Activated CD4-positive, alpha-beta T cell treated with anti-CD3 and anti-CD28 coated beads, Interleukin-2, amount 10 ng/mL, durations not matched to agents 7 days and 5 days (primary cell): ENCODE measurements at places on chromosomes 4 and X. TPM values are rescaled to one million over a fixed set of nuclear protein-coding genes. Genes with fewer than 3 reads are reported as not detected.

The ITIH6 gene
- not detected for total RNA-seq

- DNase-seq, result no peak
Measured at GRCh38 chr4:115929373-115929772, 816.0 kb upstream of the NDST4 start.

GRCh38 chr4:4486969-4487368, 54.9 kb downstream of the STX18 start:
- no peak for DNase-seq

- DNase-seq, result no peak
Measured at GRCh38 chr4:148004228-148004857, 272.5 kb downstream of the ARHGAP10 start.

- DNase-seq, result no peak
Measured at GRCh38 chr4:114668577-114668976, 70.0 kb downstream of the UGT8 start.

DNA sequence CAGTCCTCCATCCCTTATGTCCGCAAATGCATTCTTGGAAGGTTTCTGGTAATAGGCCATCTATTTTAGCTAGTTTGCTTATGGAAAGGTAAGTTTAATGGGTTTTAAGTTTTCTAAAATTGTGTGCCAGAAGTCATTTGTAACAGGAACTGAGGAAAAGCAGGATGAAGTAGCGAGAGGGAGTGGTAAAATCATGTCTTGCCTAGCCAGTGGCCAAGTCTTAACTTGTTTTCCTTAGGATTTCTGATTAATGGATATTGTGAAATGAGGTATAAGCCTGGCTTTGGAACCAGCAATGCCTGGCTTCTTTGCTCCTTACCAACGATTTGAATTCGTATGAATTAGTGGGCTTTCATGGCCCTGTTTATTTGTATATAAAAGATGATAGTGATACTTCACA, 7.3 kb downstream of the SEC24B start:
- no peak for DNase-seq

DNA sequence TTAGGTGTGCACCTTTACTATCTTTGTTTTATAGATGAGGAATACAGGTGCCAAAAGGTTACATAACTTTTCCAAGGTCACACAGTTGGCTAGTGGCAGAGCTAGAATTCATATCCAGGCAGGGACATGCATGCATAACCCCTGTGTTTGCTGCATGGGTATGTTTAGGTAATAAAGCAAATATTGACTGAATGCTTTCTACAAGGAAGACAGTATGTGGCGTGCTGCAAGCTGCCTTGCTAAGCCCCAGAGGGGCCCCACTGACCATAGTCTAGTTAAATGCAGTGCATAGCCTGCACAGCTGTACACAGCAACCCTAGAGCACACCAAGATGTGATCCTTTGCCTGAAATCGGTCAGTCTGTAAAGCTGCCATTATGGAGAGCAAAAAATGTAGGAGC, 320.5 kb upstream of the IGFBP7 start:
- DNase-seq, result no peak

- no peak for DNase-seq
Measured at GRCh38 chr4:10092481-10093270, 23.9 kb downstream of the WDR1 start.

The MAGEB6 gene
- total RNA-seq, result not detected

The MAP7D2 gene
- total RNA-seq, result 0.12 TPM

DNA sequence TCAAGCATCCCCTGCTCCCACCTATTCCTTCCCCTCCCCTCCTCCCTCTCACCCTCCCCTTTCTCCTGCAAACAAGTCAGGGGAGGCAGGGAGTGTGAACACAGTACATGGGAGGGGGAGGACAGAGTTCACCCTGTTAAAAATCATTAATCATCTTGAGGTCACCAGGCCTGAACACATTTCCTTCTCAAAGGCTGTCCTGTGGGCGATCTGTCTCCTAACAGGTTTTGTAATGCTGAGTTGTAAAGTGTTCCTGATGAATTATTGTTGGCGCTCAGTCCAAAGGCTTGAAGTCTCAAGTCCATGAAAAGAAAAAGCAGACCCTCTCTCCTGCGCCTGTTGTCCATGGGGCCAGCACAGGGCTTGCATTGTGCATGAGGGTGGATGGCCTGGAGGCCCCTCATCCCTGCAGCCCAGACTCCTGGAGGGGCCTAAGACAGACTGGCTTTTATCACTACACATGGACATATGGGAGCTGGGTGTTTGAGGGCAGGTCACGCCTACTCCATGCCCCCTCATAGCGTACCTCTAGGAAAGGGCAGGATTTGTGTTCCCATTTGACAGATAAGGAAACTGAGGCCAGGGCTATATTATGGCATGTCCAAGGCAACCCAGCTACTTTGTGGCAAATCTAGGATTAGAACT, 189.1 kb downstream of the RAB28 start:
- DNase-seq, result no peak

DNA sequence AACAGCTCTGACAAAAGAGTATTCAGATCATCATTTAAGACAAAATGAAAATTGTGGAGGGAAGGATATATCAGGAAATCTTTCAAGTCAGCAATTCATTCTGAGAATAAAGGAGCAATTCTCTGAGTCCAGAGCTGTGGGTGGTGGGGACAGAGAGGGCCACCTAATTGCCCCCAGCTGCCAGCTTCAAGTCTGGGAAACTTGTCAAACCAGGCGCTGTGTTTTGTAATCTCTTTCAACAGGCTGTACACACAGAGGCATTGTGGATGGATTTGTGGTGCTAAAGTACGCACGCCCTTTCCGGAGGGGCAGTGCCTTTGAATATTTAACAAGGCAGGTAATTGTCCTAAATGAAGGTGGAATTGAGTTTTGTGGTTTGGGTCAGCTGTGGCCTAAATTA, 591.1 kb upstream of the BOD1L1 start:
- no peak for DNase-seq

DNA sequence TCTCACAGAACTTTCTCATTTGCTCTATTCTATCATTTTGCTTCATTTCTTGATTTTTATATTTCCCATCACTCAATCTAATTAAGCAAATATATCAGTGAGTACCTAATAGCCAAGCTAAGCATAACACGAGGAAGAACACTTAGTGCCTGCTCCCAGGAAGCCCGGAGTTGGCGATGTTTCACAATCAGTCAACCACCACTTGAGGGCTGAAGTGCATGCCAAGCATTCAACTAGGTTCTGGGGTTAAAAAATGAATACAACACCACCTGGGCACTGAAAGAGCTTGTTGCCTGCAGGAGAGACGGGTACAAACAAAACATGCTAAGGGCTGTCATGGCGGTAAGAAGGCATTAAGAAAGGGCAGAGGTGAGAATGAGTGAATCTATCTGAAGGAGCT, 47.5 kb downstream of the UCHL1 start:
- no peak for DNase-seq

GRCh38 chr4:6657242-6658208, 17.0 kb downstream of the MRFAP1 start:
- DNase-seq, result no peak

DNA sequence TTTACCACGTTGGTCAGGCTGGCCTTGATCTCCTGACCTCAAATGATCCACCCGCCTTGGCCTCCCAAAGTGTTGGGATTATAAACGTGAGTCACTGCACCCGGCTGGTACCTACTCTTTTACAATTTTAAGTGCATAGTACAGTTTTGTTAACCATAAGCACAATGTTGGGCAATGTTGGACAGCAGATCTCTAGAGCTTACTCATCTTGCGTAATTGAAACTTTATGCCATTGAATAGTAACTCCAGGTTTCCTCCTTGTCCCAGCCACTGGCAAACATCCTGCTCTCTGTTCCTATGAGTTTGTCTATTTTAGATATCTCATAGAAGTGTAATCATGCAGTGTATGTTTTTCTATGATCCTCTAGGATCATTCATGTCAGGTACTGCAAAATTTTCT, 9.3 kb upstream of the CPE start:
- no peak for DNase-seq

GRCh38 chrX:9604111-9604907, 139.5 kb downstream of the TBL1X start:
- DNase-seq, result no peak

DNA sequence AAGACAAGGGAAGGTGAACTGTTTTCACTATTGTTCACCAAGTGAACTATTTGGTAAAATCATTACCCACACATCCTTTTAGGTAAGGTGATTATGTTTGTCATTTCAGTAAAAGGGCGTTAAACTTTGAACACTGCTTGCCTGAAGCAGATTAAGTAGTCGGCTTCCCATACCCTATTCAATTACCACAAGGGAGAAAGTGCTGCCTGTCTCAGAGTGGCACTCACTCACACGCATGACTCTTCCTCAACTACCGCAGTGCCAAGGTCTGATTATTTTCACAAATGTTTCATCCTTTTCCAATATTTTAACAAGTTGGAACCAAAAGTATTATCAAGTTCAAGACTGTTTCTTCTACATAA, 11.0 kb downstream of the VEGFC start:
- no peak for DNase-seq

The GAB3 gene
- total RNA-seq, result 5.5 TPM

The RAB39B gene
- 8.7 TPM for total RNA-seq

- no peak for DNase-seq
Measured at GRCh38 chr4:149719806-149720205, 95.8 kb downstream of the IQCM start.

DNA sequence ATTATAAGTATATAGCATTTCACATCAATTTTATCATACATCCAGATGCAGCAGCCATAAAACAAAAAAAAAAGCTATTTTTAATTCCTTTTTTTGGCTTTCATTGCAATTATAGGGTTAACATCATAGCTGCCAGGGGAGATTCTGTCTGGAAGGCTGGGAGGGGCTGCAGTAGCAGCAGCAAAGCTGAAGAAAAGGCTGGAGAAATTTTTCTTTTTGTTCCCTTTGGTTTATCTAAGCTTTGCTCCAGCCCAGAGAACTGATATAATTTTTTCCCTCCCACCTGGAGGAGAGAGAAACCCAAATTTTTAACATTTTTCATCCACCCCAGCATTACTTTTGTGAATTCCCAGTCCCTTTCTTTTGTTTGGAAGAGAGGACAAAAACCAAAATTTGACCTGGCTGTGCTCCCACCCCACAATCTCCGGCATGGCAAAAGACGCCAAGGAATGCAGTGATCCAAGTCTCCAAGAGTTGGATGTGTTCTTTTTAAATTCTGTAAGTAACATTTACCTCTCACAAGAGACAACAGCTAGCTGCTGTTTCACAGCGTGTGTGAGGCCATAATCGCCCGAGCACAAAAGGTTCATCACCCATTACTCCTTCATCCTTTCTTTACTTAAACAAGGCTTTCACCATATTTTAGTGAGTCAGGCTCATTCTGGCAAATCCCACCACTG, 25.1 kb upstream of the FAM156A start:
- DNase-seq, result no peak

GRCh38 chr4:55865228-55865806, 11.9 kb downstream of the EXOC1 start:
- DNase-seq, result no peak

DNA sequence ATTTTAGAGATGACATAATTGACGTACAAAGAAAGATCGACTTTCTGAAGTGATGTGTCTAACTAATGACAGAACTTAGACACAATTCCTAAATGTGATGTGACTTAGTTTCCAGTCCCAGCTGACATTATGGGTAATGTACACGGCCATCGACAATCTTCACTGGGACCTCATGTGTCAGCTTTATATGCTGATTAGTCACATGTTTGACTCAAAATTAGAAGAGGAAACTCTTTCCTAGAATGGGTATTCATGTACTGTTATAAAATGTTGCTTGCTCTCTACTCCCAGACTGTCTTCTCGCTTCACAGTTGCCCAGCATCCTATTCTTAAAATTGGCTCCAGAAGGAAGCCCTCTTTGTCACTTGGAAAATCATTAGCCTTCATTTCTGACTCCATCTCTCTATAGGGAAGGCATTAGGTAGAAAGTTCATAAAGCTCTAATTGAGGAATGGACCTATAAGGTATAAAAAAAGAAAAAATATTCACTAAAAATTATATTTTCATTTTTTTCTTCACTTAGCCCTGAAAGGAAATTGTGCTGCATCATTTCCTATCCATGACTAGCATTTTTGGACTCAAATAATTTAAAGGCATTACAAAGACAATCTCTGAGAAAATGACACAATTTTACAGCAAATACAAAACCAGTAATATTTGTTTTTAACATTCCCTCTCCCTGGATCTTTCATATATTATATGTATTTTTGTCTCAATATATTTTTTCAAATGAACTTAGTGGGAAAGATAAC, 554.6 kb downstream of the INPP4B start:
- no peak for DNase-seq

GRCh38 chrX:40079572-40079971, 18.2 kb downstream of the BCOR start:
- DNase-seq, result no peak

The TLR1 gene
- total RNA-seq, result 19.5 TPM

DNA sequence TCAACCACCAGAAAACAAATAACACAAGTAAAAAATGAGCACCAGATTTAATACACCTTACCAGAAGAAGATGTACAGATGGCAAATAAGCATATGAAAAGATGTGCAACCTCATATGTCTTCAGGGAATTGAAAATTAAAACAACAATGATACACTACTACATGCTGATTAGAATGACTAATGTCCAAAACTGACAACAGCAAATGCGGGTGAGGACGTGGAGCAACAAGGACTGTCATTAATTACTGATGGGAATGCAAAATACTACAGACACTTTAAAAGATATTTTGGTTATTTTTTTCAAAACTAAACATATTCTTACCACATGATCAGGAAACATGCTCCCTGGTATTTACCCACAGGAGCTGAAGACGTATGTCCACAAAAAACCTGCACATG, 140.3 kb downstream of the FRYL start:
- DNase-seq, result no peak

The CORIN gene
- total RNA-seq, result 0.22 TPM

The TXK gene
- total RNA-seq, result 42.0 TPM

- DNase-seq, result no peak
Measured at GRCh38 chrX:17174671-17175070, 200.3 kb upstream of the NHS start.

The PLS3 gene
- 0.29 TPM for total RNA-seq

The NIPAL1 gene
- 0.62 TPM for total RNA-seq

The DKK2 gene
- not detected for total RNA-seq

The UGT2B15 gene
- total RNA-seq, result not detected

The CT83 gene
- total RNA-seq, result not detected

The ZAR1 gene
- total RNA-seq, result not detected

The ARAP2 gene
- total RNA-seq, result 35.8 TPM

GRCh38 chr4:186901850-186902249, 178.2 kb upstream of the FAT1 start:
- no peak for DNase-seq

DNA sequence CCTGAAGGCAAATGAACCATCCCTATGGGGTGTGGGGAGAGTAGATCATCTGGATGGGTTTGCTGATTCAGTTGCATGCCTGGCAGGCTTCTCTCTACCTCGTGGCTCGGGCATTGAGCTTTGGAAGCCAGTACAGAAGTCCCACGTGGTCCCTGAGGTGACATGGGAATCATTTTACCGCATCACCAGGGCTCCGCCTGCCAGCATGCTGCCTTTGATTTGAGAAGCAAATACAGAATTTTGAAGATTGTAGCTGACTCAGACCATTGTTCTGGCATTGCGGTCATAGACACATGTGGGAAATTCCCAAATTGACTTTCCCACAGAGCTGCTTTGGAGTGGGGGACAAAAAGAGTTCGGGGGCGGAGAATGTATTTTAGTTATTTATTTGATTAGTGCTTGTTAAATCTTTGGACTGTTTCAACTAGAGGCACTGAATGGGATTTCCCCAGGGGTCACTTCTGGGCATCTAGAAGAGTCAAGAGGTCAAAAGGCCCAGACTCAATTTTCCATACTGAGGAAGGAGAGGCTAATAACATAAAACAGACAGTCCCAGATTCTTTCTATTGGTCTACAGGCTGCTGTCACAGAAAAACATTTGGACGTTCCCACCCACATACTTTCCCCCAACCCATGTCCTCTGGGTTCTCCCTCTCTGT, 79.3 kb downstream of the NHSL2 start:
- DNase-seq, result no peak
